Right lobe of liver (tissue), 6 donors: ENCODE measurements at places on chromosomes 11 and 22. TPM values are rescaled to one million over a fixed set of nuclear protein-coding genes. Genes with fewer than 3 reads are reported as not detected.

The OR51B6 gene
- not detected for total RNA-seq

The KCNK4 gene
- total RNA-seq = not detected

DNA sequence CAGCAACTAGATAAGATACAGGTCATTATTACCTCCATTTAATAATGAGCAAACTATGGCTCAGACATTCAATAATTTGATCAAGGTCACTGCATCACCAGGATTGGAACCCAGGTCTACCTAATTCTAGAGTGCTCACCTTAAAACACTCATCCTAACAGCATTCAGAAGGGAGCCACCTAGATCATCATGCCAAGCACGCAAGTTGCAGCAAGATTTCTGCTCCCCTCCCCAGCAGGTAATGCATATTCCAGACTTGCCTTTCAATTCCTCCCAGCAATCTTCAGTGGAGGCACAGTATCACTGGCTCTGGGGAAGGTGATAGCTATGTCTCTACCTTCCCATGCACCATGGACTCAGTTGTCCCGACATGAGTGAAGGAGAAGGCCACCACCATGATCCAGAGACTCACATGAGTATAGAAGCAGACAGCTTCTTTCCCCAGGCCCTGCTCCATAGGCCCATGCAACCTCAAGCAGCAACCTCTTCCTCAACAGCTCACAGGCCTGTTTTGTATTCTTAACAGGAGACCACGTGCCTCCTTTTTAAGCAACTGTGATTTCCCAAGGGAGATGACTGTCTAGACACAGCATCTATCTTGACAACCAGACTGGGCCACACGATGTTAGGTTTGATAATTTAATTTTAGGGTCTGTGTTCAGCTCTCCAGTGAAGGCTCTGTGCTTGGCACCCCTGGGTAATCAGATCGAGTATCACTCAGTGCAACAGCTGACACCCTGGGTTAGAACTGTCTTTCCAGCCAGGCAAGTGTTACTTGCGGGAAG is 36.4 kb downstream of the RAB30 start:
- DNase-seq = no peak

DNA sequence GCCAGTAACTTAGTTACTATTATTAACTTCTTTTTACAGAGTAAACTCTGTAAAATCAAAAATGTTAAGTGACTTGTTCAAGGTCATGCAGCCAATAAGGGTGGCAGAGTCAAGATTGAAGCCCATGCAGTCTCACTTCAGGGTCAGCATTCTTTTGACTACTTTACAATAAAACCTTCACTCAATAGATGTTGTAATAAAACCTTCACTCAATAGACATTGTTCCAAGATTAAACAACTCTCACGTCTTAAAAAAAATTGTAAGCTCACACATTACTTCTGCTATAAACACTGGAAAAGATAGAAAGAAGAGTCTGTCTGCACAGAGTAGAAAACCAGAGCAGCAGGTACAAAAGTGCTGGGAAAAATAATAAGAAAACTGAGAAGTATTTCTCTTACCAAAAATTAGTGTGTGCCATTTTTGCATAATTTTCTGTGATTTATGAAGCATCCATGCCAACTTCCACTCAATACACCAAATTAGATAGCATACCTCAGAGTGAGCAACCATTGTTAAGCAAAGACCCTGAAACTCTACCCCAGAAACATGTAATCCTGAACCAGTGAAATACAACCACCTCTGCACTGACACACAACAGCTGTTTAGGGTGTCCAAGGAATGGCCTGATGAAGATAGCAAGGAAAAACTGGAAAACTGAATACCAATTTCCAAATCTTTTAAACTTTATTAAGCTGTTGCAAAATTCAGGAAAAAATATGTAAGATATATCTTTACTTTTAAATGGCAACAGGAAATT is 4.9 kb upstream of the SOX6 start:
- no peak for DNase-seq

DNA sequence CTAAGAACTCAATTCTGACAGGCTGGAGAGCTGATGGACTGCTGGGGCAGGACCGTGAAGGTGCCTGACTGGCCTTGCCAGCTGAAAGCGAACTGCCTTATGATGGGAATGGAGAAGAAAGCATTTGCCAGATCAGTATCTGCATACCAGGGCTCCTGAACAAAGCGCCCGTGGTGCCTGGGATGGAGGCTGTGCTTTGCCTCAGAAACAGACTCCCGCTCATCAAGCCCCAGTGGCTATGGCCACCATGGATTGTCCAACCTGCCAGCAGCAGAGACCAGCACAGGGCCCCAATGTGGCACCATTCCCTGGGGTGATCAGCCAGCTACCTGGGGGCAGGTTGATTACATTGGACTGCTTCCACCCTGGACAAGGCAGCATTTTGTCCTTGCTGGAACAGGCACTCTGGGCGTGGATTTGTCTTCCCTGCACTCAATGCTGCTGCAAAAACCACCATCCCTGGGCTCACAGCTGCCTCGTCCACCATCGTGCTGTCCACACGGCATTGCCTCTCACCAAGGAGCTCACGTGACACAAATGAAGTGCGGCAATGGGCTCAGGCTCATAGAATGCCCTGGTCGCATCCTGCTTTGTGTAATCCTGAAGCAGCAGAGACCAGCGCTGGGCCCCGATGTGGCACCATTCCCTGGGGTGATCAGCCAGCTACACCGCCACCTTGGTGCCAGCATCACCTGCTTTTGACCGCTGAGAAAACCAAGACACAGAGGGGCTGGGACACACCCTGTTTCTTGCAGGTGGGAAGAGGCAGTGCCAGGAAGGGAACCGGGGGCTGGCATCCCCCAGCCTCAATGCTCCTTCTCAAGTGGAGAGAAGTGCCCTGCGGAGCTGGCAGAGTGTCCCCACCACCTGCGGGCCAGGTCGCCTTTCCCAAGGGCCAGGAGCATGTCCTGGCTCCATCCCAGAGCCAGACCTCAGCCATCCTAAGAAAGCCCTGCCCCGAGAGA is 1367.5 kb downstream of the BRD1 start:
- DNase-seq = no peak
